ENCODE measurements at places on chromosomes 5 and 9. TPM values are rescaled to one million over a fixed set of nuclear protein-coding genes. Genes with fewer than 3 reads are reported as not detected.

- DNase-seq, result peak; percentile 78
These were observed 780.7 kb downstream of the NR2F1-AS1 start for GRCh38 chr5:92800365-92800764.

DNA sequence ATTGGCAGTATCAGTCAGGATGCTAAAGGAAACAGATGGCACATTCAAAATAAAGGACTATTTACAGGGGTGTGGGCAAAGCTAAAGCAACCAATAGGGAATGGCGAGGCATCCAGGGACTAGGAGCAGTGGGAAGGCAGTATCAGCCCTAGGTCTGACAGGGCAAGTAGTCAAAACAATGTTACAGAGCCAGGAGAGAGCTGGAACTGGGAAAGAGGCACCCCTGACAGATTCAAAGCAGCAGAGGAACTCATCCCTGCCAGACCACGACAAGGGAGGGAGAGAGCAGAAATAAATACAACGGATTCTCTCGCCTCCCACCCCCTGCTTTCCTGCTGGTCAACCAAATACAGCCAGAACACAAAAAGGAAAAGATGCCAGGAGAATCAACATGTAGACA is 371.5 kb downstream of the NR2F1-AS1 start:
- DNase-seq, result no peak

DNA sequence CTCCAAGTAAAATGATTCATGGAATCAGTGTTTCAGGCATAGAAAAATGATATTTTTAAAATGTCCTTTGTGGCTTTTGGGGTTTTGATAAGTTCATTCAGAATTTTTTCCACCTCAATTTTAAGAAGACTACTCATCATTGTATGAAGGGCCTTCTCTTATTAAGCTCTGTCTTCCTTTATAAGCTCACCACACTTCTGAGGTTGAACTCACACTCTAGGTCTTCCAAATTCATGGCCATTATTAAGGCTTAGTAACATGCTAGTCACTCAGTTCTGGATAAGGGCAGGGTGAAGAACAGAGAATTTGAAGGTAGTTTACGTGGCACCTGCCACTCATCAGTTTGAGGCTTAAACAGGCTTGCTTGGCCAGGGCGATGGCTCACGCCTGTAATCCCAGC is 4.2 kb downstream of the MELK start:
- DNase-seq, result no peak

GRCh38 chr9:73667749-73668148 is 516.1 kb downstream of the ANXA1 start:
- DNase-seq, result peak; percentile 27

GRCh38 chr9:32703635-32704034 is 68.2 kb upstream of the TAF1L start:
- DNase-seq, result no peak

GRCh38 chr5:35876922-35877321 is 20.2 kb downstream of the IL7R start:
- no peak for DNase-seq

RMND5B gene
- total RNA-seq, result 38.6 TPM

TRIM14 gene
- total RNA-seq, result 4.3 TPM

GRCh38 chr5:159581502-159582249 is 251.4 kb upstream of the IL12B start:
- DNase-seq, result no peak

- DNase-seq, result no peak
These were observed 26.9 kb downstream of the TCERG1 start for GRCh38 chr5:146474065-146474464.

- no peak for DNase-seq
These were observed 2.5 kb upstream of the TCF7 start for GRCh38 chr5:134111741-134112647.

- no peak for DNase-seq
These were observed 274.4 kb downstream of the EFNA5 start for GRCh38 chr5:107396351-107396690.

GRCh38 chr5:14571901-14572300 is 9.7 kb upstream of the OTULINL start:
- DNase-seq, result no peak

RNF183 gene
- 0.21 TPM for total RNA-seq

- DNase-seq, result peak; percentile 79
These were observed 27.6 kb upstream of the CDKN2AIPNL start for GRCh38 chr5:134439210-134439654.

DNA sequence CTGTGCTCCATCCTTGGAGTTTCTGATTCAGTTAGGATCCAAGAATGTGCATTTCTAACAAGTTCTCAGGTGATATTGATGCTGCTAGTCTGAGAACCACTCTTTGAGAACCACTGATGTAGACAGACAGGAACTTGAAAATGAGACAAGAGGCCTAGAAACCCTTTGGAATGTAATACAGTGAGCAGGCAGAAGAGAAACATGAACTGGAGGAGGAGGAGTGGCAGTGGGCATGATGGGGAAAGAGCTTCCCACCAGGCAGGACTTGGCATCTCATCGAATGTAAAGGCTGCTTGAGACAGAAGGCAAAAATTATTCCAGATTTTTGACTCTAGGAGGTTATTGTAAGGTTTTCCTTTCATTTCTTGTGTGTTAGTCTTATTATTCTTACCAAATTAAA is 295.8 kb upstream of the SGCD start:
- no peak for DNase-seq

DNA sequence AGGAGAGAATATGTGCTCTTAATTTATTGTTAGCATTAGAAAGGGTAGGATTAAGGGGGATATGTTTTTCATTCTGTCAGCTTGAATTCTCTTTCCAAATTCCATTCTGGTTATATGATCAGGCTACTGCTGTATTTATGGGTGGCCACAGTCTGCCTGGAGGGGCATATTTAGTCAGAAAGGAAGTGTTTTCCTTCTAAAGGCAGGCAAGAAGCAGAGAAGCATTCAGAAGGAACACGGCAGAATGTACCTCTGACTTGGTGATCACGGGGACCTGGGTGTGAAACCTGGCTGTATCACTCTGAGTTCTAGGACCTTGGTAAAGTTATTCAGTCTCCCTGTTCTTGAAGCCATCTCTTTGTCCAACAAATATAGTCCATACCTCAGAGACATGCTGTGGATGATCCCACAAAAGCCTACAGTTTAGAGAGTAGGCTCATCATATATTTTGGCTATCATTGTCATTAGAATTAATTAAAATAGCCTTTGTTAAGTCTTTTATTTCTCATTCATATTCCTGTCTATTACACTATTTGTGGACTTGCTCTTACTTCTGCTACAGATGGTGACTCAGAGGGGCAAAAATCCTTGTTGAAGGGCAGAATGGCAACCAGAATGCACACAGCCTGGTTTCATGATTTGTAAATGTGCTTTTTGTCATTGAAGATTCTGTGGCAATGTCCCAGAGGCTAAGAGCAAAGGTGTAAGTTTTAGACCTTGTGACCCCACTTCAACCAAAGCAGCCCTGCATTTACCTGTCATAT is 2.7 kb downstream of the TNC start:
- no peak for DNase-seq

HMMR gene
- total RNA-seq, result 17.7 TPM

DBH gene
- 0.10 TPM for total RNA-seq

- DNase-seq, result peak; percentile 65
These were observed 896 bp downstream of the EBF1 start for GRCh38 chr5:159098603-159099436.

DNA sequence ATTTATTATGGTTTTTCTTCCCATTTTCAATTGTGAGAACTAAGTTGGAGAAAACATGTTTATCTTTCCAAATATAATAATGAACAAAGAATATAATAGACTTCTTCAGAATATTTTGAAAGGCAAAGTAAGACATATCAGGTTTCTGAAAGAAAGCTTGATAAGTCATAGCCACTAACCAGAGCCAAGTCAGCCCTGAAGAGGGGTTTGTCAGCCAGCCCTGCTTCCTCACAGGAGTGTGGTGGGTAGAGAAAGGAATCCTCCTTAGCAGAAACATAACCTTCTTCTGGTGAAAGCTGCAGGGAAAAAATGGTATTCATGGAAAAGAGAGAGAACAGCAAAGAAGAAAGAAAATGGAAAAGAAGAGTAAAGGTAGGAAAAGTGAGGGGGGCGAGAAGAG is 93.4 kb downstream of the MPDZ start:
- no peak for DNase-seq

SH3TC2 gene
- total RNA-seq, result 5.1 TPM

PLEKHG4B gene
- 3.3 TPM for total RNA-seq

- DNase-seq, result no peak
These were observed 273.1 kb downstream of the GABRB2 start for GRCh38 chr5:161273410-161273809.

DNA sequence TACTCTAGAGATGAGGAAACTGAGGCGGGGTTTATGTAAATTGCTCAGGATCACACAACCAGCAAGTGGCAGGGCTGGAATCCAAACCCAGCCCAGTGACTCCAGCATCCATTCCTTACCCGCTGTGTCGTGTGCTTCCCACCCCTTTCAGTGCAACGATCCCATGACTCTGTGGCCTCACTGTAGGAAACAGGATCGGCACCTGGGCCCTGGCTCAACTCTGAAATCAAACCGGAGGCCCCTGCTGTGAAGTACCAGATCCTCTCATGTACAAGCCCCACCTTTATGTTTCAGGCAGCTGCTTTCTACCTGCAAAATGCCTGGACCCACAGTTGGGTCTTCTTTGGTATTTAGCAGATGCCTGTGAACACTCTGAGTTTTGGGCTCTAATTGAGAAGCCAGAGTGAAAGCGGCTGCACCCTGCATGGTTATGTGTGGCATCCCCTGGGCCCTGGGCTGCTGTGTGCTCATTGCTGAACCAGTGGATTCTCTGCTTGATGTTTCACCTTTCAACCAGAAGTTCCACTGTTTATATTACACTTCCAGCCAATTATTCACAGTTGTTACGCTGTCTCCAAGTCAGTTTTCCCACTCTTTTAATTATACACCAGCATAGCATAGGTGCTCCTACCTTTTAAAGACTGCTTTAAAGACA is 36.7 kb downstream of the ABLIM3 start:
- no peak for DNase-seq

MAT2B gene
- 64.5 TPM for total RNA-seq

DNA sequence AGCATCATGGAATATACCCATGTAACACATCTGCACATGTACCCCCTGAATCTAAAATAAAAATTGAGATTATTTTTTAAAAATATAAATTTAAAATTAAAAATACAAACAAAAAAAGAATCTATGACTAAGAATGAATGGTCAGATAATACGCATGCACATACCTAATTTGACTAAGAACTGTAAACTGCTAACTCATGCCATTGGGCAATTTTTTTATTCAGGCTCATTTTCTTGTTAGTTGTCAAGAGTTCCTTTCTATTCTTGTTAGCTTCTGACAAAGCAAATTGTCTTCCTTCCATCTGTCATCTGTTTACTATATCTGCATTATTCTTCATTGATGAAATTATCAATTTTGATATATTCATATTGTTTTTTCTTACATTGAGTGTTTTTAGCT is 69.5 kb upstream of the HAND1 start:
- no peak for DNase-seq

DNA sequence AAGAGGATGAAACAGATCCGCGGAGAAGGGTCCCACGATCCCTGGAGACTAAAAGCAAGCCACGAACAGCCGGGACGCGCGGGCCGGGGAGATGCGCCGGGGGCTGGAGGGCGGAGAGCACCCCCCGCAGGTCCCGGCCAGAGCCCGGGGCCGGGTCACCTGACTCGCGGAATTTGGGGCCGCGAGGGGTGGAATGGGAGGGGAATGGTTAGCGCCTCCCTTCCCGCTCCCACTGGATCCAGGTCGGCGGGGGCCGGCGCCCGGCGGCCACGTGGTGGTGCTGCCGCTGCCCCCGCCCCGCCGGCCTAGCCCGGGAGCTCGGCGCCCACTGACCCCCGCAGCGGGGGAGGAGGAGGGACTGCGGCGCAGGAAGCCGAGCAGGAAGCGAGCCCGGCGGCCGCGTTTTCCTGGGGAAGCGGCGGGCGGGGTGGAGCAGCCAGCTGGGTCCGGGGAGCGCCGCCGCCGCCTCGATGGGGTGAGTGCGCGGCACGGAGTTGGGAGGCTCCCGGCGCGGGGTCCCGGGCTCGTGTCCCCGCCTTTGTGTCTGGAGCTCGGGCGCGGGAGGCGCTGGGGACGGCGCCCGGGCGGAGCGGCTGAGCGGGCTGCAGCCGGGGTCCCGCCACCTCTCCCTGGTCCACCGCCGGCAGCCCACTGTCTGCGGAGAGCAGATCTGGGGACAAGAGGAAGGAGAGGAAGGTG is at the start of gene RAI14:
Gene RAI14 (plus strand): TSS at position 328 of the 699 bp plus-strand sequence. CDS start 30,592 bp downstream, outside the sequence.
- peak; percentile 91 for DNase-seq

DNA sequence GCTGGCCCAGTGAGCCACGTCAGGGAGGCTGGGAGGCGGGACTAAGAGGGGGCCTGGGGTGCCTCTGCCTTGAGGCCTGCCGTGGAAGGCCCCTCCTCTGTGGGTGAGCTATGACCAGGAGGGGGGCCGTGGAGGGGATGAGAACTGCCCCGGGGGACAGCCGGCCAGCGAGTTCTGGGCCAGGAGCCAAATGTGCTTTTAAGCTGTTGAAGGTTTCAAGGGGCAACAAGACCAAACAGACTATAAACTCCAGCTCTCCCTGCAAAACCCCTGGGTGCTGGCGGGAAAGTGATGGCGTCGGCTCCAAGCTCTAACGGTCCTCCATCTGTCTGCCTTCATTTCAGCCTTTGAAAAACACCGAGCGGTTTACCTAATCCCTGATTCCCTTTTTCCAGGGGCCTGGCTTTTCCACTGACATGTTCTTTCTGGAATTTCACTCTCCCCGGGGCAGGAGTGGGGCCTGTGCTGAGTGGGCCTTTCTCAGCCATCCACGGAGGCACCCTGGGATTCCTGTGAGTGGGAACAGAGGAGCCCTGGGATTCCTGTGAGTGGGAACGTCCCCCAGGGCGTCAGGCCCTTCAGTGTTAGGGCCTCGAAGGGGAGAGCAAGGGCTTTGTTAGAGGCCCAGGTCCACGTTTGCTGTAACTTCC is 65.6 kb downstream of the COL5A1 start:
- peak; percentile 96 for DNase-seq

DNA sequence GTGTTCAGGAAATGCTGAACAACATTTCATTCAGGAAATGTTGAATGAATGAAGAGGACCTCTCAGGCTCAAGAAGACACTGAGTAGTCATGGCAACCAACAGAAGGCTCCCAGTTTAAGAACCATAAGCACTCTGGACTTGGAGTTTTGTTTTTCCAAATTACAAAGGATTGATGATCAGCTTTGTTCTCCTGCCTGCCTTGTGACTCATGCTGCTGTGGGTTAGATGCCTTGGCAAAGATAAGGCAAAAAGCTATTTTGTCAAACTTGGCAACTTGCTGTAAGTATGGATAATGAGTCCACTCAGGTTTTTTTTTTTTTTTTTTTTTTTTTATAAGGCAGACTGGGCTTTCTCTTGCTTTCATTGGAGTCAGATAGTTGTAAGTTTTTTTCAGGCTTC is 365.0 kb downstream of the TMEM232 start:
- no peak for DNase-seq

DNA sequence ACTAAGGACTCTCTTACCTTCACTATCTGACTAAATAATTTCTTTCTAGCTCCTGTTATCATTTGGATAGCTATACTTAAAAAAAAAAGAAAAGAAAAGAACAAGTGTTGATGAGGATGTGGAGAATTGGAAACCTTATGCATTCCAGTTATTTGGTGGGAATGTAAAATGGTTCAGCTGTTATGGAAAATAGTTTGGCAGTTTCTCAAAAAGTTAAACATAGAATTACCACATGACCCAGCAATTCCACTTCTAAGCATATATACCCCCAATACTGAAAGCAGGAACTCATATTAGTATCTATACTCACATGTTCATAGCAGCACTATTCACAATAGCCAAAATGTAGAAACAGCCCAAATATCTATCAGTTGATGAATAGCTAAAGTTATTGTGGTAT is 61.1 kb downstream of the GNA14 start:
- DNase-seq, result peak; percentile 53

SPATA31D4 gene
- total RNA-seq, result not detected

- no peak for DNase-seq
These were observed 379.3 kb downstream of the CDH12 start for GRCh38 chr5:22473886-22474285.

RABGAP1 gene
- 83.2 TPM for total RNA-seq
